DND-41 (cell line): ENCODE measurements at places on chromosomes 1 and 21.

- H3K4me3 ChIP-seq, result no peak overlapping the region
- H3K27me3 ChIP-seq, result peaks cover 3% of the 10 kb centered on the region
- no peaks in the 10 kb centered on the region for H3K4me1 ChIP-seq
- no peaks in the 10 kb centered on the region for H3K36me3 ChIP-seq
Observed at GRCh38 chr1:66316464-66317247, 217.3 kb upstream of the SGIP1 start.

GRCh38 chr1:158951956-158952355 lies 20.6 kb downstream of the PYHIN1 start:
- DNase-seq, result no peak
- H3K27me3 ChIP-seq, result no peaks in the 10 kb centered on the region
- no peaks in the 10 kb centered on the region for H3K4me1 ChIP-seq
- no peak overlapping the region for H3K4me3 ChIP-seq
- H3K36me3 ChIP-seq, result no peaks in the 10 kb centered on the region

DNA sequence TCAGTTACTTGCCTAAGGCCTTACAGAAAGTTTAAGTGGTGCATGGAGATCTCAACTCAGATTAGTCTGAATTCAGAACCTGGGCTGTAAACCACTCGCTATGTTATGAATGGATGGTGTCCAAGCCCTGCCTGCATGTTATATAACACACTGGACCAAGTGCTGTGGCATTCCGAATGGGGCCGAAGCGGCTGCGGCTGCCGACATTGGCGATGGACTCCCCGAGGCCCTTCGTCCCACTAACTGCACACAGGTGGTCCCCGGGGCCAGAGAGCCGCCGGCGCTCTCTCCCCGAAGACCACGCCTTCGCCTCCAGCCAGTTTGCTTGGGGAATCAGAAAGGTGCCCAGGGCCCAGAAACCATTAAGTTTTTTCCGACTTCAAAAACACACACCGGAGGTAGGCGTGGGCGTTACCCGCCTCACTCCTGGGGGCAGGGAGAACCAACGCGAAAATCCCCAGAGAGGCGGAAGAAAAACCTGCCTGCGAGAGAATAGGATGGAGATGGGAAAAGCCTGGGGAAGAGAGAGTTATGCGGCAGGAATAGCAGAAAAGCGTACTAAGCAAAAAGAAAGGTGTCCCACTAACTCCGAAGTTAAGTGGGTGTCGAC lies 579 bp upstream of the TENT5C start:
- H3K27me3 ChIP-seq, result no peaks in the 10 kb centered on the region
- H3K27ac ChIP-seq, result peak overlapping the region; percentile 51; the same call in 1 of the 2 replicates

DNA sequence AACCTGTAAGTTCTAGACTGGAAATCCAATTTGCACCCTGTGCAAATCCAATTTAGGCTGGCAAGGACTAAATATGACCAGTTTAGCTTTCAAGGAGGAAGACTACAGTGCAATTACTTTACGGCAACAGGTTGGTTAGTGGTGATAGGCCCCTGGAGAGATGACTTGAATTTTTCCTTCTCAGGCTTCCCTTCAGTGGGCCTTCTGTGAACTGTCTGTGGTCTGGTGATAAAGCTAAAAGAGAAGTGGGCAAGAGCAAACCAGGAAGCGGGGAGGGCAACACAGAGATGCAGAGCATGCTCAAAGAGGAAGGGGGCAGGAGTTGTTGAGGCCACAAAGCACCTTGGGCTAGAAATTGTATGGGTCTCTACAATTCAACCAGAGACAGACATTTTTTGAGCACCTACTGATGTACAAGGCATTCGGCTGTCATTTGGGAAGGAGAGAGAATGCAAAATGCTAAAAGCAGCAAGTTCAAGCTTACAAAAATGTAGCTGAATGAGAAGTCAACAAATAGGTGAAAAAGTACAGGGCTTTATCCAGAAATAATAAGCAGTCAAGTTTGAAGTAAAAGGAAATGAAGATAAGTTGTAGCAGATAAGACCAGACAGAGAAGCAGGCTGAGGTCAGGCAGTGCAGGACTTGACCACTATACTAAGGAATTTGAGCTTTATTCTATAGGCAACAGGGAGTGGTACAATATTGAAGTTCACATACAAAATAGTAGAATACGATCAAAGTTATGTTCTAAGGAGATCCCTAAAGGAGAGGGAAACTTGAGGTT lies 23.9 kb downstream of the INPP5B start:
- H3K4me3 ChIP-seq, result no peak overlapping the region
- no peaks in the 10 kb centered on the region for H3K27me3 ChIP-seq
- DNase-seq, result peak; percentile 14
- no peak overlapping the region for H3K27ac ChIP-seq

GRCh38 chr1:22024485-22025367 lies 23.3 kb downstream of the CELA3A start:
- peak overlapping the region; percentile 96 for H3K27ac ChIP-seq
- peaks cover 30% of the 10 kb centered on the region for H3K4me1 ChIP-seq
- H3K36me3 ChIP-seq, result no peaks in the 10 kb centered on the region; the same call in 1 of the 2 replicates
- peak overlapping the region; percentile 64 for H3K4me3 ChIP-seq

DNA sequence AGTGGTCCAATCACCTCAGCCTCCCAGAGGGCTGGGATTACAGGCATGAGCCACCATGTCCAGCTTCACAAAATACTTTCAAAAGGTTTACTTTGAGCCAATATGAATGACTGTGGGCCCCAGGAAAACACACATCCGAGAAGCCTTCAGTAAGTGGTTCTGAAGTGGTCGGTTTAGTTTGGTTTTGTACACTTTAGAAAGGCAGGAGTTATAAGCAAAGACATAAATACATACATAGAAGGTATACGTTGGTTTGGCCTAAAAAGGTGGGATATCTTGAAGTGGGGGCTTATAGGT lies 3.2 kb upstream of the MIB2 start:
- peaks cover 4% of the 10 kb centered on the region; the same call in 1 of the 2 replicates for H3K36me3 ChIP-seq
- H3K27ac ChIP-seq, result no peak overlapping the region
- H3K4me1 ChIP-seq, result peaks cover 25% of the 10 kb centered on the region
- DNase-seq, result no peak
- no peaks in the 10 kb centered on the region for H3K27me3 ChIP-seq

GRCh38 chr1:39901464-39901713 lies 328 bp downstream of the MYCL start:
- peaks cover 14% of the 10 kb centered on the region for H3K4me1 ChIP-seq
- peaks cover 72% of the 10 kb centered on the region for H3K27me3 ChIP-seq
- H3K4me3 ChIP-seq, result peak overlapping the region; percentile 55
- H3K27ac ChIP-seq, result no peak overlapping the region
- no peak for DNase-seq
- no peaks in the 10 kb centered on the region for H3K36me3 ChIP-seq

GRCh38 chr1:157161901-157162300 lies 23.7 kb upstream of the ETV3 start:
- no peak for DNase-seq
- no peak overlapping the region for H3K27ac ChIP-seq
- H3K36me3 ChIP-seq, result no peaks in the 10 kb centered on the region
- H3K4me1 ChIP-seq, result no peaks in the 10 kb centered on the region
- H3K27me3 ChIP-seq, result peaks cover 29% of the 10 kb centered on the region

DNA sequence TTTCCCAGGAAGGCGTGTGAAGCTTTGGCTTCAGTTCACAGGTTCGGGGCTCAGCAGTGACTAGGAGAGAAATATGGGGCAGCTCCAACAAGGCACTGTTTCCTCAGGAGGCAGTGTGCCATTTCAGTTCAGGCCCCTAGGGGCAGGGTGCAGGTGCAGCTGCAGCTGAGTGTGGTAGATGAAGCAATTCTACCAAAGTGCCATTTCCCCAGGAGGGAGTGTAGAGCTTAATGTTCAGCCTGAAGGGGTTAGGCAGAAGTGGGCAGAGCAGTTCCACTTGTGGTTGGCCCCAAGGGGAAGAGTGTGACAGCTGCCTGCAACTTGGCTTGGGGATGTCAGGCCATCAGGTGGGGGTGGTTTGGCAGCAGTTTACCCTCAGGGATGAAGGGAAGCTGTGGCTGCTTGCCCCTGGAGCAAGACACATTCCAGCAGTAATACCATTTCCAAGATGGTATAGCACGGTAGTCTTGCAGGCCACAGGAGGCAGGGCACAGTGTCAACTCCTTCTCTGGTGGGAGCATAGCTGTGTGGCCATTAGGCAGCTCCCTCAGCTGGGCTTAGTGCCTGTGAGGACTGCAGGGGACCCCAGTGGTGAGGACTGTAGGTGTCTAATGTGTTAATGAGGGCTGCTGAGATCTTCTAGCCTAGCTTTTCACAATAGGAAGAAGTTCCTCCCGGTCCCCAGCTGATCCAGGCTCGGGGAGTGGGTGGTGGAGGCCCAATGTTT lies 34.7 kb downstream of the RGSL1 start:
- no peaks in the 10 kb centered on the region for H3K36me3 ChIP-seq
- no peak overlapping the region for H3K4me3 ChIP-seq
- DNase-seq, result peak; percentile 84
- H3K4me1 ChIP-seq, result peaks cover 30% of the 10 kb centered on the region

GRCh38 chr21:42374864-42375499 lies 8.6 kb upstream of the TFF1 start:
- no peak overlapping the region for H3K4me3 ChIP-seq
- H3K36me3 ChIP-seq, result no peaks in the 10 kb centered on the region
- no peak overlapping the region for H3K27ac ChIP-seq
- no peak for DNase-seq
- H3K4me1 ChIP-seq, result no peaks in the 10 kb centered on the region
- H3K27me3 ChIP-seq, result no peaks in the 10 kb centered on the region

- H3K27me3 ChIP-seq, result no peaks in the 10 kb centered on the region
- peak overlapping the region; percentile 18; the same call in 1 of the 2 replicates for H3K27ac ChIP-seq
- no peak overlapping the region for H3K4me3 ChIP-seq
Observed at GRCh38 chr1:226661271-226661670, 77.8 kb downstream of the ITPKB start.

GRCh38 chr1:87844251-87844650 lies 515.6 kb downstream of the LMO4 start:
- H3K36me3 ChIP-seq, result no peaks in the 10 kb centered on the region
- no peak for DNase-seq
- H3K27me3 ChIP-seq, result no peaks in the 10 kb centered on the region
- no peak overlapping the region for H3K27ac ChIP-seq

GRCh38 chr1:25122747-25123146 lies 109.6 kb downstream of the SYF2 start:
- peaks cover 3% of the 10 kb centered on the region for H3K27me3 ChIP-seq
- H3K36me3 ChIP-seq, result no peaks in the 10 kb centered on the region
- DNase-seq, result no peak
- no peaks in the 10 kb centered on the region for H3K4me1 ChIP-seq
- no peak overlapping the region for H3K4me3 ChIP-seq

DNA sequence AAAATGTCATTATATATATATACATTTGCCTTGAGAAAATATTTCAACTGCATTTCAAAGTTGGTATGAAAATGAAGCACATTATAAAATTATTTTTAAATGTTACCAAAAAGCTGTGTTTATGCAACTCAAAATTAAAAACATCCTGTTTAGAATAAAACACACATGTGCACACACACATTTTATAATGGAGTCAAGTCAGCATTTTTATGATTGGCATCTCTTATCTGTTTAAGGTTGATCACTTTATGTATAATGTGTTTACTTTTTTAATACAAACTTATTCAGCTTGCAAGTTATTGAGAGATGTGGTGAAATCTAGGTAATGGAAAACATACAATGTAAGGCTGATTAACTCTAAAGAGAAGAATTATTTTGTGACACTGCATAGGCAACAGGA lies 80.4 kb downstream of the IFI44 start:
- no peaks in the 10 kb centered on the region for H3K36me3 ChIP-seq
- DNase-seq, result no peak

GRCh38 chr21:38380481-38381137 lies 117.7 kb downstream of the ERG start:
- no peaks in the 10 kb centered on the region for H3K27me3 ChIP-seq
- no peaks in the 10 kb centered on the region for H3K36me3 ChIP-seq
- H3K4me1 ChIP-seq, result no peaks in the 10 kb centered on the region
- no peak for DNase-seq

DNA sequence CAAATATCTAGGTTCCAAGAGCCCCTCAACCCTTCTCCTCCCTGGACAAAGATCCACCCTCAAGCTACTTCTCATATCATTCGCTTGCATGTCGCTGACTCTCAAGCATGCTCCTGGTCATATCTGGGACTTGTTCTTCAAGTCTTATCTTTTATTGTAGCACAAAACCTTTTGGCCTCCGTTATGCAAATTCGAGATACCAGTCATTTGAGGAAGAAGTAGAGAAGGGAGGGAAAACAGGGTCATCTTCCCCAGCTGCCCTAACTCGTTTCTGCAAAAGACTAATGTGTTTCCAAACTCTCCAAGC lies 63.8 kb upstream of the ETS2 start:
- H3K4me1 ChIP-seq, result peaks cover 8% of the 10 kb centered on the region
- no peaks in the 10 kb centered on the region for H3K27me3 ChIP-seq
- H3K4me3 ChIP-seq, result no peak overlapping the region
- H3K27ac ChIP-seq, result no peak overlapping the region

GRCh38 chr1:5333291-5333690 lies 658.9 kb downstream of the NPHP4 start:
- H3K27ac ChIP-seq, result no peak overlapping the region
- H3K27me3 ChIP-seq, result no peaks in the 10 kb centered on the region
- DNase-seq, result no peak
- H3K4me1 ChIP-seq, result no peaks in the 10 kb centered on the region
- H3K36me3 ChIP-seq, result no peaks in the 10 kb centered on the region
- H3K4me3 ChIP-seq, result no peak overlapping the region

- H3K27me3 ChIP-seq, result no peaks in the 10 kb centered on the region
- H3K4me1 ChIP-seq, result no peaks in the 10 kb centered on the region
- H3K4me3 ChIP-seq, result no peak overlapping the region
- DNase-seq, result no peak
Observed at GRCh38 chr1:232378266-232379062, 251.5 kb downstream of the SIPA1L2 start.

- no peak overlapping the region for H3K4me3 ChIP-seq
- no peak for DNase-seq
- H3K27ac ChIP-seq, result no peak overlapping the region
- H3K36me3 ChIP-seq, result no peaks in the 10 kb centered on the region
Observed at GRCh38 chr1:57258557-57259325, 165.1 kb downstream of the DAB1 start.

GRCh38 chr21:44509539-44509938 lies 30.5 kb downstream of the KRTAP10-1 start:
- no peak overlapping the region for H3K4me3 ChIP-seq
- peaks cover 4% of the 10 kb centered on the region for H3K4me1 ChIP-seq
- H3K27me3 ChIP-seq, result no peaks in the 10 kb centered on the region
- peak; percentile 35 for DNase-seq
- H3K36me3 ChIP-seq, result no peaks in the 10 kb centered on the region
- no peak overlapping the region for H3K27ac ChIP-seq

GRCh38 chr1:152035539-152036266 lies 1.1 kb downstream of the S100A11 start:
- H3K36me3 ChIP-seq, result peaks cover 29% of the 10 kb centered on the region
- H3K4me3 ChIP-seq, result peak overlapping the region; percentile 90
- H3K27ac ChIP-seq, result peak overlapping the region; percentile 93
- H3K27me3 ChIP-seq, result no peaks in the 10 kb centered on the region
- DNase-seq, result peak; percentile 61

GRCh38 chr1:162391790-162392563 lies 10.4 kb downstream of the C1orf226 start:
- DNase-seq, result peak; percentile 30
- H3K27me3 ChIP-seq, result peaks cover 23% of the 10 kb centered on the region
- no peaks in the 10 kb centered on the region for H3K36me3 ChIP-seq

GRCh38 chr1:202754293-202754692 lies 44.0 kb upstream of the SYT2 start:
- H3K27ac ChIP-seq, result no peak overlapping the region
- H3K27me3 ChIP-seq, result peaks cover 14% of the 10 kb centered on the region
- no peak overlapping the region for H3K4me3 ChIP-seq
- no peak for DNase-seq
- H3K4me1 ChIP-seq, result no peaks in the 10 kb centered on the region

- peaks cover 3% of the 10 kb centered on the region; the same call in 1 of the 2 replicates for H3K36me3 ChIP-seq
- H3K4me1 ChIP-seq, result peaks cover 27% of the 10 kb centered on the region
Observed at GRCh38 chr21:36321325-36322082, 1.5 kb downstream of the MORC3 start.
